Skeletal muscle cell (primary cell): ENCODE measurements at places on chromosomes 5 and 9.

DNA sequence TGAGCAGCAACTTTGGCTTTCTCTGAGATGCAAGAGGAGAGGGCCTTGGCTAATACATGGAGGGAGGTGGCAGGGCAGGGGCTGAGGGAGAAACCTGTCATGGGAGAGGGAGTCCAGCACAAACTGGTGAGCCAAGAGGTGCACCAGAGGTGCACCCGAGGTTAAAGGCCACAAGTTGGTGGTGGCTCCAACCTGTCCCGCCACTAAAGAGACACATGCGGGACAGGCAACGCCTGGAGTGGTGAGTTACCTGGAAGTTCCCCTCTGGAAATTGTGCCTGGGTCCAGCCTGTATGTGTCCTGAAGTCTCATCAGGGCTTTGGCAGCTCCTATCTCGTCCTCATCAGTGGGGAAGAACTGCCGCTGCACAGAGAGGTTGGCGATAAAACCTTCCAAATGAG, 14.0 kb downstream of the P4HA2 start:
- DNase-seq = no peak

DNA sequence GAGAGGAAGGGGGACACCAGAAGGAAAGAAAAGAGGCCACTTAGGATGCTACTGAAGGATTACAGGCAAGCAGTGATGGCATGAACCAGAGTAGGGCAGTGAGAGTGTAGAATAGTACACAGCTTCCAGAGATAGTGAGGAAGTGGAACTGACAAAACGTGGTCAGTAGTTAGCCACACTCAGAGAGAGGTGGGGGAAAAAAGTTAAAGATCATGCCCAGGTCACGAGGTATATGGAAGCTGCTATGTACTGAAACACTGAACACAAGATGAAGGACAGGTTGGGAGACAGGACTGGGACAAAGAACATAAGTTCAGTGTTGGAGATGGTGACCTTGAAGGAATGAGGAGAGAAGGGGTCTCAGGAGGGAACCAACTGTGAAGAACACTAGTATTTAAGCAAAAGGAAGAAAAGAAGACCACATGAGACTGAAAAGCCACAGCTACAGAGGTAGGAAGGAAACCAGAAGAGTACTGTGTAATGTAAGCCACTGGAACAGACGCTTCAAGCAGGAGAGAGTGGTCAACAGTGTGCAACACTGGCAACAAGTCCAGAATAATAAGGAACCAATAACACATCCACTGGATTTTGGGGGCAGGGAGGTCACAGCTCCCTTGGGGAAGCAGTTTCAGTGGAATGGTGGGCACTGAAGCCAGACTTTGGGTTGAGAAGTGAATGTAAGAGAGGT, 45.5 kb downstream of the ELL2 start:
- no peak for DNase-seq

DNA sequence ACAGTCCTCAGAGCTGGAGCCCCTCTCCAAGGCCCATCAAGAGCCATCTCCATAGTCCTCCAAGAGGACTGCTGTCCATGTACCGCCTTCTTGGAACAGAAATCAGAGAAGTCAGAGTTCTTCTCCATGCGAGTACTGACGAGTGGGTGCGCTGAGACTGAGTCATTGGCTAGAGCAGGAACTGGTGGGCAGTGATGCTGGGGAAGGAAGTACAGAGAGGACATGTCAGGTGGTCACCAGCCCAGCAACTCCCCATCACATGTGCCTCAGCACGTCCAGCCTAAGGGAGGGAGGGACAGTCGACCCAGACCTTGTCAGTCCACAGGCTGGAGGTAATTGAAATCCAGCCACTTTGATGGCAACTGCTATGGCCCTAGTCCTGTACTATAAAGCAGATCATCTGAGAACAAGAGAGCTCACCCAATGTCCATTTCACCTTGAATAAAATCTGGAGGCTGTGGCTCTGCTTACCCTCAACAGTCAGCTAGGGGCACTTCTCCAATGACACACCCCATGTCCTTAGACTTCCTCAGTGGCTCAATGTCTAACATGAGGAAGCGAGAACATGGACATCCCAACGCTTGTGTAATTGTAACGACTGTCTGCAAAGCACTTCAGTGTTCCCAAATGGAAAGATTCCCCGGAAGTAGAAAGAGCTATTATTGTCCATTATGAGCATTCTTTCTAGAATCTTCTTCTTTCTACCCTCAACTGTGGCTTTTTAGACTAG, 15.0 kb upstream of the FBP1 start:
- no peak for DNase-seq

DNA sequence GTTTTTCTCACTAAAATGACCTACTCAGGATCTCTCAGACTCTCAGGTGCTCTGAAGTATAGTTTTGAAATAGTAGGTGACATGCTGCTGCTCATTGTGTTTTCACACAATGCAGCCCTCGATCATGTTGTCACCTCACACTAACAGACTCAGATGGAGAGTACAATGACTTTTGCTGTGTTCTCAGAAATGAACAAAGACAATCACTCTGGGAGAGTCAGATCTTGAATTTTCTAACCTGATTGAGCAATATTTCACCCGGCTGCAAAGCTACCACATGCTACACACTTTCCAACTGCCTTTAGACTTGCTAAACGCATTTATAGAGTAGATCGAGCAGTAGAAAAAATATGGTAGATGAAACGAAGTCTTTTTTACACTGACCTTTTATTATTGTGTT, 113.4 kb downstream of the ST8SIA4 start:
- no peak for DNase-seq

DNA sequence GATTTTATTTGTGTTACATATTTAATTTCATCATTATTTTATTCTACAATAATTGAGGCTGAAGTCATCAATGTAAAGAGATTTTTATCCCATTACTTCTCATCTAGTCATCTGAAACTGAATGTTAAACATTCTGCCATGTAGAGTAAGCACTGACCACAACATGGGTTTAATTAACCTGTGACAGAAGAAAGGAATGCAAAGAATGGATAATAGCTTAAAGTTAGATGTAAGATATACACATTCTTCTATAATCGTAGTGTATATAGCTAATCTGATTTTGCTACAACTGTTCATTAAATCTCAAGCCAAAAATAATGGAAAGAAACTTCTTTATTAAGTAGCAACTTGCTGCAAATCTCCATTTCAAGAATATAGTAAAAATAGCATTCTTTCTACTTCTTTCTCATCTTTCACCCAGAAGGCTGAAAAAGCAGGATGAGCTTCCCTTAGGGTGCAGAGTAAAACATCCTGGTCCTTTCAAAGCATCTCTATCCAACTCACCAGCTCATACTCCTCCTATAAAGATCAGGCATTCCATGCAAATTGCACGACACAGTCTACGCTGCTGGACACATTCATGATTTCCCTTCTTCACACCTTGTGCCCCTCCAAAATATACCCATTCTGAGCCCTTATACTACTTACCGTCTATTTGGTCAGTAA, 115.2 kb downstream of the EFNA5 start:
- no peak for DNase-seq

GRCh38 chr5:160929360-160929759, 77.3 kb upstream of the ATP10B start:
- no peak for DNase-seq

DNA sequence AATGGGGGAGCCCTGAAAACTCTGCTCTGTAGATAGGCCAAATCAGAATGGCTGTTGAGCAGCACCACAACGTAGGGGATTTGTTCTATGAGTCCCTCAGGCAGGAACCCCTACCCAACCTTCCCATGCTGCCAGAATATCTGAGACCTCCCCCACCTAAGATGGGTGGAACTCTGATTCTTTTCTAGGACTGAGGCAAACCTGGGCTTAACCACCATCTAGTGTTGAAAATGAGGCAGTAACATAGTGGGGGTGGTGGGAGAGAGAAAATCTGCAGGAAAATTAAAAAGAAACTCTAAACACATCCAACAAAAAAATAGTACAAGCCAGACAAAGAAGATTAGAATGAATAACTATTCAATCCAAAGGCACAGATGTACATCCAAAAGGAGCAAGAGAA, 228.4 kb downstream of the ATPSCKMT start:
- DNase-seq = no peak

GRCh38 chr5:179873588-179874110, 15.0 kb upstream of the MRNIP start:
- no peak for DNase-seq

DNA sequence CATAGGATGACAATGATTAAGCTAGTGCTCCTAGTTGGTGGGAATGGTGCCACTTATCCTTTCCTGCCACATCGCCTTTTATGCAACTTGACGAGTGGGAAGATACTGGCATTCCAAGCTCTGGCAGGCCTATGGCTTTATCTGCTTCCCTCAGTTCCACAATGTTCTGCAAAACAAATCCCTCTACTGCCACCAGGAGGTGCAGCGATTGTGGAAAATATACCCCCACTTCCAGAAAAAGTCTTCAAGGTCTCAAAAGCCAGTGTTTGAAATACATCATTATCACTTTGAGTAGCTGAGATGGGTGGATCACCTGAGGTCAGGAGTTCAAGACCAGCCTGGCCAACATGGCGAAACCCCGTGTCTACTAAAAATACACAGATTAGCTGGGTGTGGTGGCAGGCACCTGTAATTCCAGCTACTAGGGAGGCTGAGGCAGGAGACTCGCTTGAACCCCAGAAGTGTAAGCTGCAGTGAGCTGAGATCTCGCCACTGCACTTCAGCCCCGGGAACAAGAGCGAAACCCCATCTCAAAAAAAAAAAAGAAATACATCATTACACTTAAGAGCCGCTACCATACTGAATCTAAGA, 3.4 kb downstream of the CLINT1 start:
- no peak for DNase-seq

DNA sequence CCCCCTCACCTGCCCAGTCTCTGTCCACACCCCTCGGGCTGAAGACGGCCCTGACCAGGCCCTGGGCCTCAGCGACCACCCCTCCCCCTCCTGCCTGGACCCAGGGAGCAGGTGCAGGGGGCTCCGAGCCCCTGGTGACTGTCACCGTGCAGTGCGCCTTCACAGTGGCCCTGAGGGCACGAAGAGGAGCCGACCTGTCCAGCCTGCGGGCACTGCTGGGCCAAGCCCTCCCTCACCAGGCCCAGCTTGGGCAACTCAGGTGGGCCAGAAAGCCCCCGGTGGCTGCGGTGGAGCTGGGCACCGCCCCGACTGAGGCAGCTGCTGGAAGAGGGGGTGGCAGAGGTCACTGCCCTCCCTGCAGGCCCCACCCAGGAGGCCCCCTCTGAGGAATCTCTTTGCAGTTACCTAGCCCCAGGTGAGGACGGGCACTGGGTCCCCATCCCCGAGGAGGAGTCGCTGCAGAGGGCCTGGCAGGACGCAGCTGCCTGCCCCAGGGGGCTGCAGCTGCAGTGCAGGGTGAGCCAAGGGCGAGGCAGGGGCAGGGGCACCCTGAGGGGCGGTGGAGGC, 7.7 kb downstream of the ENTPD8 start:
- DNase-seq = no peak
